ENCODE measurements at places on chromosomes 4 and X. TPM values are rescaled to one million over a fixed set of nuclear protein-coding genes. Genes with fewer than 3 reads are reported as not detected.

DNA sequence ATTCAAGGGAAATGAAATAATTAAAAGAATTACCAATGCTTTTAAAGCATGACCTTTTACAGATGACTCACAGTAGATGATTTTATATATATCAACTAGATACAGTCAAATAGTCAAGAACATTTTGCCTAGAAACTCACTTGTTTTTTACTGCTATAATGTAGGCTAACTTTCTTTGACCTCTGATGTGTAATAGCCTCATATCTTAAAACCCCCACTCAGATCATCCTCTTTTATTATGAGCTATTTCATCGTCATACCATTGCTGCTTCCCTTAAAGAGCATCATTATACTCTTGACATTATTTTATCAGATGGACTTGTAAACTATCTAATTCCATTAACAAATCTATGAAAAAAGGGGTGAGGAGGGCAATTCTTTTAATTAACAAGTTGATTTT, 355.9 kb upstream of the AGA start:
- DNase-seq: no peak

DNA sequence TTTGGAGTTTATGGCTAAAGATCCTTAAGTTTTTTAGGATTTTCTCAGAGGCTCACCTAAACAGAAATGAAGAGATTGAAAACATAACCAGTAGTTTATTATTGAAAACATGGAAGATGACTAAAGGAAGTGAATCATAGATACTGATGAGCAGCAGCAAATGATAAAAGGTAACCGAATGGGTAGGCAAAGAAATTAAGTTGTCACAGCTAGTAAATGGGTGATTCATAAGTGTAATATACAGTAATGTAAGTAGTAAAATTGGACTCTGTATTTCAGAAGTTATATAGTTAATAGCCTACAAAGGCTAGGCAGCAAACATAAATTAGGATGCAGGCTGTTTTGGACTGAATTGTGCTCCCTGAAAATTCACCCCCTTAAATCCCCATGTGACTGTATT, 59.0 kb upstream of the ADGRA3 start:
- DNase-seq: no peak

DNA sequence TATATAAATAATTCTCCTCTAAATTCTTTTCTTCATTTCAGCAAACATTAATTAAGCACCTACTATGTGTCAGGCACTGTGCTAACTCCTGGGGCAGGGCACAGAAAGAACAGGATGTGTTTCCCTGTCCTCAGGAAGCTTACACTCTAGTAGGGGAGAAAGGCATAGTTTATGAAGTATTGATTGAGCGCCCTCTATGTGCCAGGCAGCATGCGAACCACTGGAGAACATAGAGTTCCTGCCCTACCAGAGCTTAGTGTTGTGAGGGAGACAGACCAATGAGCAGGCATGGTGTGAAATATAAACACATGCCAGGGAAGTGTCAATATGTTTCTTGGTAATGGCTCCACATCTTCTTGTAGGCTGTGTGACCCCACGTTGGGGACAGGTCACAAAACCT, 3.7 kb downstream of the ADGRG4 start:
- no peak for DNase-seq

The TSC22D3 gene
- total RNA-seq: 15.0 TPM

The CXorf66 gene
- total RNA-seq: not detected

Data from dermis microvascular lymphatic vessel endothelial cell (primary cell).